ENCODE measurements at places on chromosomes 13 and 19.
A peak's percentile ranks its signal among the peaks of the same experiment; 100 is the strongest.

GRCh38 chr13:64428196-64428595 lies 2801.9 kb downstream of the PCDH9 start:
- no peaks in the 10 kb centered on the region for H3K27me3 ChIP-seq
- no peak overlapping the region for H3K27ac ChIP-seq
- no peaks in the 10 kb centered on the region for H3K36me3 ChIP-seq
- no peak for DNase-seq
- H3K4me1 ChIP-seq, result no peaks in the 10 kb centered on the region

DNA sequence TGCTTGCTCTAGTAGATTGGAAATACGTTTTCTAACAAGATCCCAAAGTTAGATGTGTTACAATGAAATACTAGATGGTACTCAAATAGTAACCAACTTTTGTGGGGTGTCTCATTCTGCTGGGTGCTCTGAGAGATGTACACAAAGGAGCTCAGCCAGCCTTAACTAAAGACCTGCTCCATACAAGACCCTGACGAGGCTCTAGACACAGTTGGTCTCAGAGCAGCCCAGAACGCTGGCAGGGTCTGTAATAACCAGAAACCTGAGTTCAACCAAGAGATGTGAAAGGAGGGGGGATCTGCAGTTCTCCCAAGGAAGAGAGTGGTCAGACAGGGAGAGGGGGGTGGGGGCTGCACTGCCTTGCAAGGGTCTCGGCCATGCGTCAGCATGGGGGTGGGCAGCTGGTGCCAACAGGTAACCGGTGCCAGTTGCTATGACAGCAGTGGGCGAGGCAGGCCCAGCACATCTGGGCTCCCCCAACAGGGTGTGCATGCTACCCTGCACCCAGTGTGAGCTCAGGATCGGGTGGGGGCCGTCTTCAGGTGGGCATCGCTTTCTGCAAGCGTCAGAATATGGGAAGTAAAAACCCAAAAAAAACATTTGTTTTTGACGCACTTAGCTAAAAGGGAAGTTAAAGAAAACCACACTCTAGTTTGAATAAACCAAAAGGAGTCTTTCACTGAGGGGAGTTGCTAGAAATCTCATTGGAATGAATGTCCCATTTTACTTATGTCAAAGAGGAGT lies 68.0 kb upstream of the GPR183 start:
- peak; percentile 82 for DNase-seq
- H3K4me3 ChIP-seq, result peak overlapping the region; percentile 29
- peaks cover 5% of the 10 kb centered on the region for H3K36me3 ChIP-seq
- H3K4me1 ChIP-seq, result peaks cover 46% of the 10 kb centered on the region

GRCh38 chr19:3413796-3414327 lies 47.5 kb downstream of the NFIC start:
- no peak overlapping the region for H3K27ac ChIP-seq
- H3K4me3 ChIP-seq, result no peak overlapping the region
- H3K27me3 ChIP-seq, result no peaks in the 10 kb centered on the region
- DNase-seq, result no peak

- DNase-seq, result no peak
- no peaks in the 10 kb centered on the region for H3K36me3 ChIP-seq
- H3K27ac ChIP-seq, result no peak overlapping the region
Measured at GRCh38 chr13:98420554-98421175, 156.2 kb downstream of the STK24 start.

Data from Karpas-422 (cell line).